ENCODE measurements at places on chromosomes 6 and 20.

GRCh38 chr6:40896696-40897095 lies 142.3 kb downstream of the UNC5CL start:
- no peak for DNase-seq

DNA sequence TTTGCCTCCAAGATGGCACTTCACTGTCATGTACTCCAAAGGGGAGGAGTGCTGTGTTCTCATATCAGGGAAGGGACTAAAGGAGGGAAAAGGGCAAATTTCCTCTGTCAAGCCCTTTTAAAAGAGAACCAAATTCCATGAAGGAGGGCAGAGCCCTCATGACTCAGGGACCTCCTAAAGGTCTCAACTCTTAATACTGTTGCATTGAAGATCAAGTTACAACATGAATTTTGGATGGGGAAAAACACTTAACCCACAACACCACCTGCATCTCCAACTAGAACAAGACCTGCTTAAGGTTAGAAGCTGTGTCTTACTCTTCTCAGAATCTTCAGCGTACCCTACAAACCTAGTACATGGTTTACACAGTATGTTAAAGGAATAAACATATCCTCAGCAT lies 23.7 kb upstream of the FBXO30 start:
- no peak for DNase-seq

- DNase-seq: peak; percentile 35
Measured at GRCh38 chr6:36546308-36546919, 865 bp downstream of the STK38 start.

DNA sequence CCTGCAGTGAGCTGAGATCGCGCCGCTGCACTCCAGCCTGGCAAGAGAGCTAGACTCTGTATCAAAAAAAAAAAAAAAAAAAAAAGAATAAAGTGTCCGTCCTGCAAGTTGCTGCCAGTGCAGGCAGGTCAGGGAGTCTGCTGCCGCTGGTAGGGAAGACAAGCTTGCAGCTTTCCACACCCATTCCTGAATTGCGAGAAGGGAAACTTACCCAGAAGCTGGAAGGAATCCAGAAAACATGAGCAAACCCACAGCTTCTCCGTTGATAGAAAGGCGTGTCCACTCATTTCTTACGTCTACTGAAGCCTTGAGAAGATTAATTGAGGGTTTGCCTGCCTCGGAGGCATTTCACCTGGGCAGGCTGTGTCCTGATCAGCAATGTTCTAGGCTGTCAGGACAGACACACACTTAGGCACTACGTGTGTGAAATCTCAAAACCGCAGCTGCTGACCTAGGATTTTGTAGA lies 61.6 kb upstream of the DSP start:
- DNase-seq: no peak

DNA sequence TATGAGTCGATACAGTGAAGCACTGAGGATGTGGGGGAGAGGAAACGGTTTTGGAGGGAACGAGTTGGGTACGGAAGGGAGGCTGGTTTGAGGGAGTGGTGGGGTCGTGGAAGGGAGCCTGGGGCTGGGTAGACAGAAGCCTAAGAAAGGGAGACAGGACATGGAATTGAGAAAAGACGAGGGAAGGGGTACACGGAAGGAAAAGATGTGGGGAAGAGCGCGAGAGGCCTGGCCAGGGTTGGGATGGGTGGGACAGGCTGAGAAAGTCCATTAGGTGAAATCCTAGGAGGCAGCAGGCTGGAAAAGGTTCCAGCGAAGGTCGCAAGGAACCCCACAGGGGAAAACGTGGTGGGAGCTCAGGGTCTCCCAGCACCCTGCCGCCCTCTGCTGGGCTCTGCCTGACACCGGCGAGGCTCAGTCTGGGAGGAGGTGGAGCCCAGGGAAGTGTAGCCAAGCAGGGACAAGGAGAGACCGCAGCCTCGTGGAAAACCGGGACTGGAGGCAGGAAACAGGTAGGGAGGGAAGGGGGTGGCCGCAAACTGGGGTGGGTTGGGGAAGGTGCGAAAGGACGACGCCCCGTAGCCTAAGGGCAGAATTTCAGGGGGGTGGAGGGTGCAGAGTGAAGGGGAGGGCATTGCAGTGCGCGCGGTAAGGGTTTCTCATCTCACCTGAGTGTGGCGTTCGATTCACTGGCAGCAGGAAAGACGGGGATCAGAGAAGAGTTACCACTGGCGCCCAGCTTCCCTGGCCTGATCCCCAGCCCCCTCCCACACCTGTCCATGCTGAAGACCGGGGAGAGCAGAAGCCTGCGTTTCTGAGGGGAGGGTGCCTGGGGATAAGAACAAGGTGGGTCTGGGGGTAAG lies 4.3 kb downstream of the GABBR1 start:
- DNase-seq: peak; percentile 64

DNA sequence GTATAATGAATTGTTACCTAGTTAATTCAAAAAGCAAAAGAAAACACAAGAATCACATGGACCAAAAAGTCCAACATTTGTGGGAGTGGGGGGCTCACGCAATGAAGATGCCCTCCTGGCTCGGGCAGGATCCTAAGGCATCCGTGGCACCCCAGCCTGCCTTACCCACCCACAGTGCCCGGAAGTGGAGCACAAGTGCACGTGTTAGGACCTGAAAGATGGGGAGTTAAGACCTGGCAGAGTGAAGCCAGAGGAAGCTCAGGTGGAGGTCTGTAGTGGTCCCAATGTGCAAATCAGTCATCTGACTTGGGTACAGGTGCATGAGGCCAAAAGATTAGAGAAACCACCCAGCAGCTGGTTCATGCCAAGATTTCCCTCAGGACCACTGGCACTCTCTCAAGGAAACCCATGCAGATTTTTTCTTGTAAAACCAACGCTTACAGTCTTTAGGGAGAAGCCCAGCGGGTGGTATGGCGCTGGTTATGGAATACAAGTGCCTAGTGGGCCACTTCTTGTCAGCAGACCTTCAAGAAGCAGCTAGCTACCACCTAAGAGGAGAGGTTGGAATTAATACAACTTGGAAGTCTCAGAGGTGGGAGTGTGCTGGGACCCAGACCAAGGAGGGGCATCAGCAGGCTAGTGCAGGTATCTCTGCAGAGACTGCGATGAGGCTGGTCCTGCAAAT lies 42.1 kb downstream of the BFSP1 start:
- no peak for DNase-seq

GRCh38 chr20:25195962-25196785 lies 662 bp downstream of the ENTPD6 start:
- DNase-seq: peak; percentile 23

- no peak for DNase-seq
Measured at GRCh38 chr20:36440370-36441026, 100.8 kb upstream of the MYL9 start.

GRCh38 chr6:138970856-138971425 lies 17.1 kb downstream of the REPS1 start:
- DNase-seq: peak; percentile 77

- DNase-seq: peak; percentile 72
Measured at GRCh38 chr6:138590796-138591709, 91.8 kb upstream of the NHSL1 start.

DNA sequence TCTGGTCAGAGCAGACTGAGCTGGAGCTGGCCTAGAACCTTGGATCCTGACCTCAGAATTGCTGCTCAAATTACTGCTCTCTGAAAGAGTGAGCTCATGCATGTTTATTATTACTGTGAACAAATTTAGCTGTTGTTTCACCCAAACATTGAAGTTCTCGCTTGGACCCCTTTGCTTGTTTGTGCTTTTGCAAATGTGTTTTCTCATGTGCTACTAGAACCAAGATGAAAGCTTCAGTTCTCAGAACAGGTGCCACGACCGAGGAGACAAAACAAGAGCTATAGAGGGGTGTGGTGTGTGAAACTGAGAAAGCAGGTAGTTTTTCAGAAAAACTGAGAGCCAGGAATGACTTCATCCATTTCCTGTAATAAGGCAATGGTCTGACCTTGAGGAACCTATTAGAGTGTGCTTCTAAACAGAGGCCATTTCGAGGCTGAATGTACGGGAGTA lies 50.0 kb upstream of the ESR1 start:
- DNase-seq: peak; percentile 86

GRCh38 chr20:56427797-56428196 lies 15.7 kb downstream of the CASS4 start:
- DNase-seq: no peak
